Central memory CD8-positive, alpha-beta T cell (primary cell): ENCODE measurements at places on chromosomes 5 and 9.

- DNase-seq = no peak
Measured at GRCh38 chr5:133947431-133947841, 21.0 kb downstream of the C5orf15 start.

DNA sequence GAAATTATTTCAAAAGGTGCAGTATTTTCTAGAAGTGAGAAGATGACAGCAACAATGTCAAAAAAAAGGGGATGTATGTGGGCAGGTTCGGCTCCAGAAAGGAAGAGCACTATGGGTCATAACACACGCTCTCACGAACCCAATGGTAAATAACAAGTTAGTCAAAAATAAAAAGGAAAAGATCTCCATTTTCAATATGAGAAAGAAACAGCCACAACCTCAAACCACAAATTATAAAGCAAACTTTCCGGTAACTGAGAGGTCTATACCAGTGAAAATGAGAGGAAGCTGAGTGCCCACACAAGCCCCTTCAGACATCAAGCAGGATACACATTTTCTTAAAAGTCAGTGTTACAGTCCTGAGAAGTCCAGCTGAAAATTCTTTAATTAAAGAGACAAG, 398.5 kb upstream of the RPS23 start:
- no peak for DNase-seq

DNA sequence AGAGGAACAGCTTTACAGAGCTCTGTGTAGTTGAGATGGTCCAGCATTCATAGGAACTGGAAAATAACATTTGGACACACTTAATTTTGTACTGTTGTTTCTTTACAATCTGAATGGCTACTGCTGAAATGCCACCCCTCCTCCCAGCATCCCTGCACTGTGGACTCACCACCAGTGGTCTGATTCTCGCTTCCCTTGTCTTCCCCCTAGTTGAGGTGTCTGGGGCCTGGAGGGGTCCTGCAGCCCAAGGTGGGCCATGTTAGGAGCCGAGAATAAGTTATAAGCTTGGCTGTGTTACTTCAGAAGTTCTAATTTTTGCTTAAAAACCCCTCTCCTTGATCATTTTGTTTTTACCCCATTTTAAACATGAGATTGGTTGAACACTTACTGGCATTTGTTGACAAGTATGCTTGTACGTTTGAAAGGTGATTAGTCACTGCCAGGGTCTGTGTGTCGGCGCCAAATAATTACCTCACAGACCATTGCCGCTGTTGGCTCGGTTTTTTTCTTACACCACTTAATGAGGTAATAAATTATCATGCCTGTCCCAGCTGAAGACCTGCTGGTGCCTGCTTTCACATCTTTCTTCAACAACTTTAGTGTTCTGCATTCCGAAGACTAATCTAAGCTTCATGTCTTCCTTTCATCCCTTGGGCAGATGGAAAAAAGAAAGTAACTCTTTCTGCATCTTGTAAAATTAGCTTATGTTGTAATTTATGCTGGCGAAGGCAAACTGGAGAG, 65.8 kb downstream of the MCCC2 start:
- no peak for DNase-seq

DNA sequence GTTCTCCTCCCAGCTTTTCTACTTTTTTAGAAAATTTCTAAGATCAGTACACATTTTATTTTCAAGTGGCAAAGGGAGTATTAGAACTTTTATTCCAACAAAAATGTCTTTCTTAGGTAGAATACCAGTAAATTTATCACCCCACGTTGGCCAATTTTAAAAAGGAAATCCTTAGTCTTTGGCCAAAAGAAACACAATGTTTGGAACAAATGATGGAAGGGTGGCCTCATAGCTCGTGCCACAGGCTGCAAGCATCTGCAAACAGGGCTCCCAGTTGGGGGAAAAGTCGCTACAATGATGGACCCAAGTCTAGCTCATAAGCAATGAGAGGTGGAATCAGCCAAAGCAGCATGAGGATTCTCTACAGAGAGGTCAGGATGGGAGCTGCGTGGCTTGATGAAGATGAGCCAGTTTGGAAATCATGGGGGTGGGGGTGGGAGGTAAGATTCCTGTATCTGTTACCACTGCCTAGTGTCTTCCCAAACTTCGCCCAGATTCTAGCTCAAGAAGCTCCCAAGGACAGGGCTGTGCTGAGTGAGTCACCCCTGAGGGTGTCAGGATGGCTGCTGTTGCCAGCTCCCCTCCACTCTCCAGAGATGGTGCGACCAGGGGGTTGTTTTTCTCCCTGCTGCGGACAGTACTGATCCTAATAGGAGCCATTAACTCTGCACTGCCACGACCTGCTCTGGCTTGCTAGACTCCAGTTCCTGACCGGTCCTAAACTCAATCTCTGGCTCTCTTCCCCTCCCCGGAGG, 75.6 kb downstream of the DCP2 start:
- no peak for DNase-seq

DNA sequence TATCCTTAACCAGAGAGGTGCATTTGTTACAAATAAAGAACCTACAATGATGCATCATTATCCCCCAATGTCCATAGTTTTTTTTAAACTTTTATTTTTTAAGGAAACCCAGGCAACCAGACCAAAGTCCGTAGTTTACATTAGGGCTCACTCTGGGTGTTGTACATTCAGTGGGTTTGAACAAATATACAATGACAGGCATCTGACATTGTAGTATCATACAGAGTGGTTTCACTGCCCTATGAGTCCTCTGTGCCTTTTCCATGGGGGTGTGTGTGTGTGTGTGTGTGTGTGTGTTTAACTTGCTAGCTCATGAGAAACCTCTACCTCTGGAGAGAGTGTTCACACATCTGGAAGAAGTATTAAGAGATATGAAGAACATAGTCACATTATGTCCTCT, 141.5 kb downstream of the KDM4C start:
- DNase-seq = no peak

DNA sequence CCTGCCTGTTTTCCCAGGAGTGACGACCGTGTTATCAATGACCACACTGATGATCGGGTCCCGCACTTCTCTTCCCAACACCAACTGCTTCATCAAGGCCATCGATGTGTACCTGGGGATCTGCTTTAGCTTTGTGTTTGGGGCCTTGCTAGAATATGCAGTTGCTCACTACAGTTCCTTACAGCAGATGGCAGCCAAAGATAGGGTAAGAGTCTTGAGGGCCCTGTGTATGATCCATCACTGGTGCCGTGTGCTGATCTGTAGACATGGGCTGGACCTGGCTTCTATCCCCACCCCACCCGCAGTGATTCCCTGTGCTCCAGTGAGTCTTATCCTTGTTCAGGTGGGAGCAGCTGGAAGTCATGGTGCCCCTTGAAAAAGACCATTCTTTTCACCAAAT, 26.0 kb downstream of the GABRP start:
- DNase-seq = no peak

DNA sequence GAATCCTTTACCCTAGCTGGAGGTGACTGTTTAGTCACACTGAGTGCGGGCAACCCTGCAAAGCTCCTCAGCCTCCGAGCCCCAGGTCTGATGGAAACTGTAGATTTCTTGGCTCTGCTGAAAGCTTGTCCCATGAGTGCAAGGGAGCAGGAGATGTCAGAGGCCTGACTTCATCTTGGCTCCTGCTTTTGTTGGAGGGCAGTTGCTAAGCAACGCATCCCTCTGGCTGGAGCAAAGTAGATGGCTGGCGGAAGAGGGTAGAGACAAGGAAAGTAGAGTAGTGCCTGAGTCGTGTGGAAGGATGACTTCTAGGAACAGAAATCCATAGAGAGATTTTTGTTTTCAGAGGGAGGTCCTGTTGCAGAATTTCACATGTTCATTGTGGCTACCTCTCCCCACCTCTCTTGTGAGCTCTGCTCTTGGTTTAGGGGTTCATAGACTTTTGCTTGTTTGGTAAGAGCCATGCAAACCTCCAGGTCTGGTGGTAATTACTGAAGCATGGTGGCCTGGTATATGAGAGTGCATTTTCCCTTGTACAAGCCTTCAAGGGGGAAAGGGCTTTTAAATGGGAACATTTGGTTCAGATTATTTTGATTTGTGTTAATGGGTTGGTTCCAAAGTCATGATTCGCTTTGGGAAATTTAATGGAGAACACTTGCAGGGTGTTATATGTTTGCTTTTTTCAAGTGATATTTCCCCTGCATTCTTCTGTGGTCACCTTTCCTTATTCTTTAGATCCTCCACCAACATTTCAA, 71.5 kb downstream of the ARHGAP26 start:
- no peak for DNase-seq

- no peak for DNase-seq
Measured at GRCh38 chr9:88831713-88832407, 159.4 kb upstream of the S1PR3 start.

DNA sequence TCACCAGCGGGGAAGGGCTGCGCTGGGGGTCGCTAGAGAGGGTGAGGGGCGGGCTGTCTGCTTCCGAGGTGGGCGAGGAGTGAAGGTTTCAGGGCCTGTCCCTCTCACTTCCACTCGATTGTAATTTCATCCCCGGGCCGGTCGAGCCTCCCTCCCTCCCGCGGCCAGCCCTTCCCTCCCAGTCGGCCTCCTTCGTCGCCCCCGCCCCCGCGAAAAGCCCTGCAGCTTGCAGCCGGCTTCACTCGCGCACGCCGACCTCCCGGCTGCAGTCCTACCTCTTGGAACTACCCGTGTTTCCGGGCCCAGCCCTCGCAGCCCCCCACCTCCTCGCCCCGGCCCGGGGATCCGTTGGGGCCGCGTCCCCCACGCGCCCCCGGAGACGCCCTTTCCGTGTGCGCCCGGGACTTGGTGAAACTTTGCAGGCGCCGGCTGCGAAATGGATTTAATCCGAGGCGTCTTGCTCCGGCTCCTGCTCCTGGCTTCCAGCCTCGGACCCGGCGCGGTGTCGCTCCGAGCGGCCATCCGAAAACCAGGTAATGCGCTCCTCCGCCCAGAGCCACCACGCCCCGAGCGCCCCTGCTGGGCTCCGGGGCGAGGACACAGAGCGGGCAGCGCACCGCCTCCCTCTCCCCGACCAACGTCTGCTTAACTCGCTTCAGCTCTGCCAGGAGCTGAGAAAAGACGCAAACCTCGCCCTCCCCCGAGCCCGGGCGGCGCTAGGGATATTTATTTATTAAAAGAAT, at the start of gene EGFLAM:
EGFLAM (plus strand) TSS at position 241 of the 743 bp plus-strand sequence; CDS start at position 437, 196 bp downstream.
- DNase-seq = no peak

GRCh38 chr9:110648696-110649095, 19.9 kb upstream of the MUSK start:
- no peak for DNase-seq

- no peak for DNase-seq
Measured at GRCh38 chr9:13278368-13279246, 885 bp downstream of the MPDZ start.

DNA sequence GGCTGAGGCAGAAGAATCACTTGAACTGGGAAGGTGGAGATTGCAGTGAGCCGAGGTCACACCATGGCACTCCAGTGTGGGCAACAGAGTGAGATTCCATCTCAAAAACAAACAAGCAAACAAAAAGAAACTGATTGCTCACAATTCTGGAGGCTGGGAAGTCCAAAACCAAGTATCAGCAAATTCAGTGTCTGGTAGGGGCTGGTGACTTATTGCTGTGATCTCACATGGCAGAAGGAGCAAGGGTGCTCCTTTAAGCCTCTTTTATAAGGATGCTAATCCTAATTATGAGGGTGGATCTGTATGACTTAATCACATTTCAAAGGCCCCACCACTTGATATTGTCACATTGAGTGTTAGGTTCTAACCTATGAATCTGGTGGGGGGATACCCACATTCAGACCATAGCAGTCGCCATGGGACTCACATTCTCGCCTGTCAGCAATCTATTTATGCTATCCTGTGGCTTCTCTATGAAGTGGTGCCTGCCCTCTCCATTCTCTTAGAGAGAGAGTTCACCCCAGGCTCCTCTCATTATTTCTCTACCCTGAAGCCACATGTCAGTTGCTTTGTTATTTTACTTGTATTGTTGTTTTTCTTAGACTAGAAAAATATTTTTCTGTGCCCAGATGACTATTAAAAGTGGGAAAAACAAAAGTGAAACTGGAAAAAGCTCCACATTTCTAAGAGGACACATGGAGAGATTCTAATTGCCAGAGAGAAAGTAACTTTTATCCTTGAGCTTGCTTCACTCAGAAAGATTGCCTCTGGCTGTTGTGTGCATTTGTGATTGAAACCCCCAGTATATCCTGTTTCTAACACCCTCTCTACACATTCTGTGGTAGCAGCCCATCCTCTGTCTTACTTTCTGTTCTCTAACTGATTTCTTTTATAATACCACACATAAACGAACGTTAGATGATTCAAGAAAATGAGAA, 18.8 kb upstream of the PRLR start:
- no peak for DNase-seq

- DNase-seq = no peak
Measured at GRCh38 chr5:176986280-176986679, 20.3 kb downstream of the UIMC1 start.

DNA sequence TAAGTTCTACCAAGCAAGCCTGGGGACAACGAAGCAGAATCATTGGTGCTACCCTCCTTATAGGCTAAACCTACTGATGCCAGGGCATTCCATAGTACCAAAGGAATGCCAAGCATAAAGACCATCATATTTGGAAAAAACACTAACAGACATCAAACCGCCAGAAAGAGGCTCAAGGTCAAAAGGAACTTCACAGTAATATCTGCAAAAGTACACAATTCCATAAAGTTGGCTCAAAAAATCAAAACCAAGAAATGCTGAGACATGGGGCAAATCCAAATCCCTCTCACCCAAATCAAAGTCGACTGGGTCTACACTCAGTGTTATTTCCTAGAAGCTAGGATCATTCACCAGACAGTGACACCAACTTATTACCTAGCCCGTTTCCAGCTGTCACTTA, 3.4 kb downstream of the VCP start:
- DNase-seq = no peak

- DNase-seq = no peak
Measured at GRCh38 chr5:116912221-116912620, 337.6 kb upstream of the SEMA6A start.

DNA sequence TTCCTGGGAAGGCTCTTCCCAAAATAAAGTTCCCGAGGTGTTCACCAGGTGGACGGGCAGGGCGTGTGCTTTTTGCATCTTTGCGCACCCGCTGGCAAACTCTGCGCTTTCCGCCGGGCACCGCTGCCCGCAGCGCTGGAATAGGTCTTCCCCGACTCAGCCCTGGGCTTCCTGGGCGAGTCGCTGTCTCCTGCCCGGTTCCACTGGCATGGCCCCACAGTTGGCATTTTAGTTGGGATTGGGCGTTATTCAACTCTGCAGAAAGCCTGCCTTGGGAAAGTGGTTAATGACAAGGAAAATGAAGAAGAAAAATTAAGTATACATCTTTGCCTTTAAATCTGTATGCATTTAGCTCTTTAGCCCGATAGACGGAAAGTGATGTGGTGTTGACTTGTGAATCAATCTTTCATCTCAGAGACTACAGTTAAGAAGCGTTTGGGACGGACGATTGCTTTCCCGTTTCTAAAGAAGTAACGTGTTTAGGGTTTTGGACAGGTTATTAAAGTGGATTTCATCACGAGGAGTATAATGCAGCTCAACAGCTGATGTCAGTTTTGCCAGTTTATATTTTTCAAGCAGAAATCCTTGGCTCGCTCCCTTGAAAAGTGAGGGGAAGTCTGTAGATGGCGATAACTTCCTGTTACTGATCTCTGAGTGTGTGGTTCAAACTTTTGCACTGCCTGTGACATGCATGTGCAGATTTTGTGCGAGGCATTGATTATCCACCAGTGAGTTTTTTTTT, 946 bp downstream of the ADCY2 start:
- DNase-seq = no peak

GRCh38 chr5:134018154-134018985, 13.6 kb upstream of the VDAC1 start:
- no peak for DNase-seq
